NCI-H2081 (cell line): ENCODE measurements at places on chromosomes 12 and 14.

DNA sequence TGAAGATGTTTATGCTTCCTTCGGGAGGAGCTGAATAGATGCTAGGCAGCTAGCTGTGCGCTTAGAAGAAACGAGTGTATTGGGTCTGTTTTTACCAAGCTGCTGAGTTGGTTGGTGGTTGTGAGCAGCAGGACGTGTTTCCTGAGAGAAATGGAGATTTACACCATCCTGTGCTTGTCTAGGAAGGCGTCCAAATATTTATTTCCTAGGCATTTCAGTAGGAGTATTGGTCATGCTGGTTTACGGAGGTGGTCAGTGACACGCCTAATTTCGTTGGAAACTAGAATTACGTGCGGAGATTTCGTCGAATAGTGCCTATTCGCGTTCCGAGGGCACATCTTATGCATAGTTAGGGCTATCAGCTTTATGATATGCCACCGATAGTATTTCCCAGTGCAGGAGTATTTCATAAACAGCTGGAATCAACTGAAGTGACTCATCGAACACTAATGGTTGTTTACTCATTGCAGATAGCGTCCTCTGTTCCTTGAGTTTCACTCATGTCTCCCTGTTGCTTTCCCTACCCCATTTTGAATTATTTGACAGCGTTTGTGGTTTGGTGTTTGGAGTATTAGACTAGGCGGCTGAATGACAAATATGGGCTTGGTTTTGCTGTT, 780 bp downstream of the TBC1D15 start:
- peak; percentile 37 for DNase-seq

DNA sequence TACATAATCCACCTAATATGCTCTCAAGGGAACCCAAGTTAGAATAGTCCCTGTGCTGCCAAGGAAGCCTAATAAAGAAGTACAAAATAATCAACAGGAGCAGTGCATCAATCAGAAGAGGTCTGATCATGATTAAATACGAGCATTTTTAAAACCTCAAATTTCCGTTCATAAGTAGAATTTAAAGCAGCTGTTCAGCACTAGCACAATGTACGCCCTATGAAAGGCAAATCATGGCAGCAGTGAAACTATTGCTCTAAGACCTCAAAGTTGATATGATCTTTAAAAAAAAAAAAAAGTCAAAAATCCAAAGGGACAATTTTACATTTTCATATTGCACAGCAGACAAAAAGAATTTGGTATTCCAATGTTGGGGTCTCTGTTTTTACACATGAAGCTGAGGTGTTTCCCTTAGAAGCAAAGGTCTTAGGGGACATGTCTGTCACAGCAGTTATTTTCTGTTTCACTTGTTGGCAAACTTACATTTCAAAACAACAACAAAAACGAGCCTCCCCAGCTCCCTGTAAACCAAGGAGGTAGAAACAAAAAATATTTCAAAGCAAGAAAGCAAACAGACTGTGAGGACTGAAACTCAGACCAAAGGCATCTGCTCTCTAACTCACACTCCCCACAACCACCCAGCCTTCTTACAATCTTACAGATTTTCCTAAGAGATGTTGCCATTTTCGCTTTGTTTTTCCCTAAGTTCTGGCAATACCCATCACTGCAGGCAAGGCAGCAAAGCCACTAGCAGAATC, 28.2 kb downstream of the SOX5 start:
- no peak for DNase-seq

GRCh38 chr12:93776581-93777018, 99.4 kb downstream of the CRADD start:
- no peak for DNase-seq

DNA sequence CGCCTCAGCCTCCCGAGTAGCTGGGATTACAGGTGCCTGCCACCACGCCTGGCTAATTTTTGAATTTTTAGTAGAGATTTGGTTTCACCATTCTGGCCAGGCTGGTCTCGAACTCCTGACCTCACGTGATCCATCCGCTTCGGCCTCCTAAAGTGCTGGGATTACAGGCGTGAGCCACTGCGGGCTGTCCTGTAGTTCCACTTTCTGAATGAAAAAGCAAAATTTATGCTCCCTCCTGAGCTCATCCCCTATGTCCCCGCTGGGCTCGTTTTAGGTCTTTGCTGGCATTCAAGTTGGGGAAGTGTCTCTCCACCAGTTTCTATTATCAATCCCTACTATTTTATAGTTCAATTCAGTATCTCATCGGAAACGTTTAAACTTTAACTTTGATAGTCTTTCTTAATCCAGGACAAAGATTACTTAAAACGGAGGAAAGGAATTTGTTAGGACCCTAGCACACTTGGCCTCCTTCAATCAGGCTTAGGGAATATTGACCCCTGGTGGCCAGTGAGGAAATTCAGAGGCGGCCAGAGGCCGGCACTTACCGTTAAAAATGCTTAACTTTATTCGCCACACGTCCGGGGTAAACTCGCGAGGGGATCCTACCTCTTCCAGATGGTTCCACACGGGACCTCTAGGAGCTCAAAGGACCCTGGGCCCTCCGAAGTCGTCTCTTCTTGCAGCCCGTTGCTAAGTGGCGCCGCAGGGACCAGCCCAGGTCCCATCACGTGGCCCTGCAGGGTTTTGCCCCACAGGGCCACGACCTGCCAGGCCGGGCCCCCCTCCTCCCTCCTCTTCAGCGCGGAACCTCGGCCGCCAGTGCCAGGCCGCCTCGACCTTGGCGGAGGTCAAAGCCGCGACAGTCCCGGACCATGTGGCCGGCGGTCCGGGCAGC, 11.4 kb upstream of the DNAL1 start:
- DNase-seq, result peak; percentile 51

- no peak for DNase-seq
These were observed 46.0 kb upstream of the STK38L start for GRCh38 chr12:27198036-27198435.

DNA sequence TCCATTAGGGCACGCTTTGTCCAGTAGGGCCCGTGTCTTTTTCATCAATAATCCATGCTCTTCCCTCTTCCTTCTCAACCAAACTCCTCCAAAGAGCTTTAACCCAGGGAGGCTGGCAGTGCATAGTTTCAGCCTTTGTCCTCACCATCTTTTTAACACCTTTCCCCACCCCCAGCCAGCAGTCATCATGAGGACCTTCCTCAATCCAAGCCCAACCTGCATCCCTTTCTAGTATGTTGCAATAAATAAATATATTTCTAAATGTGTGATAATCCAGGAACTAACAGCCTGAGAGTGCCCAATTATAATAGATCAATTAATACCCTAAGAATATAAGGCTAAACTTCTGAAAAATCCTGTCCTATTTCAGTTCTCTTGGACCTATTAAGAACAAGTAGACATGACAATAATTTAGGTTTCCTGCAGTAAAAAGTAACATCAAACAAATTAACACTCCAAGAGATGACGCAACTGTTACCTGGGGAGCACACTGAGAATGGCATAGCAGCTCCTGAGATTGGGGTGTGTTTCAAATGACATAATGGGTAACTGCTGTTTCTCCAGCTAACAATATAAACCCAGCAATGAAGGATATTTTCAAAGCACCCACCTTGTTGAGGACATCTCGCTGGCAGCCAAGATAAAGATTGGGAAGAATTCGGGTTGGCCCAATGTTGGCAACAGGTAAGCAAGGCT, 62.6 kb downstream of the DUSP16 start:
- DNase-seq, result no peak

DNA sequence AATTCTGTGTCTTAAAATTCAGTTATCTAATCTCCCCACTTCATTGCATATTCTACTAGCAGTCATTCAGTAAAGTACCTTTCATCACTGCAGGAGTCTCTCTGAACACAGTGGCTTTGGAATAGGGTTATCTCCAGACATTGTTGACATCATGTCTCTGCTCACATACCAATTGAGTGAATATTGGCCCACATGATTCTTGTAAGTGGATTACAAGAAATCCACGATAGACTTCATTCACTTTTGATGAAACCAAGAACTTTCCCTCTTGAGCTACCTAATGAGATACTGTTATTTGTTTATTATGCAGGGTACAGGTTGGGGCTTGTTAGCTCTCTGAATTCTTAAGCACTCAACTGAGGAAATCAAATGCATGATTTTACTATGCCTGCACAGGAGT, 284.9 kb downstream of the RAD51B start:
- DNase-seq, result no peak

DNA sequence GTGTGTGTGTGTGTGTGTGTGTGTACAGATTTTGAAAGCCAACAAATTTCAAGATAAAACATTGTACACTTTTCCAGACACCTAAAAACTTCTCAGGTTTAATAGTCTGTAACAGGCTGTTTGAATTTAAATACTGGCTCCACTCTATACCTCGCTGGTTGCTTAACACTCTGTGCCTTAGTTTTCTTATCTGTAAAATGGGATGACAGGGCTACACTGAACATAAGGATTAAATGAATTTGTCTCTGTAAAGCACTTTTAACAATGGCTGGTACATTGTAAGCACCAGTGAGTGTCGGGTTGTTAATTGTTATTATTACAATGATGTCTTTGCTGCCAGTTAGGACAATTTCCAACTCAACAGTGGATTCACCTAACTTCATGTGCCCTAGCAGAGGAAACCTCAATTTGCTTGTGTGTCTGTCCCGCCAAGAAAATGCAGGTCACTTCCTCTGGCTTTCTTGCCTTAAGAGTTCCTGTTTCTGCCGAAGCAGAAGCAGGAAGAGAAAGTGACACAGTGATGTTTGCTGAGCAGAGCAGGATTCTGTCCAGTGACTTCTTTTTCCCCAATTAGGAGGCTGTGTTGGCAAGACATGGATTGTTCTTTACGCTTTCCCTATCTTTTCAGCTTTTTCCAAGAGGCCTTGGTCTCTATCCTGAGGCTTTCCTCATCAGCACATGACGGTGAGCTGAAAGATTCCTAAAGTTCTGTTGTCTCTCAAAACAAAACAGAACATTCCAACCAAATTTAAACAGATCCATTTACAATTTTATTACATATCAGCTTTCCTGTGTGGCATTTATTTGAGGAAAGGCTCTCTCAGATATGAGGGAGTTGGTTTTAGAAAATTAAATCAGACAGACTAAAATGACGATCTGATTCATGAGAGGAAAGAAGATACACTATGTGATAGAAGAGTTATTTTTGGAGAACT, 154.1 kb upstream of the ATP2B1 start:
- no peak for DNase-seq

- DNase-seq, result peak; percentile 55
These were observed 363.8 kb upstream of the USP15 start for GRCh38 chr12:61896436-61896835.

GRCh38 chr12:82414044-82414443, 55.7 kb downstream of the METTL25 start:
- DNase-seq, result no peak

- no peak for DNase-seq
These were observed 139.7 kb upstream of the RASSF8 start for GRCh38 chr12:25818596-25819390.

DNA sequence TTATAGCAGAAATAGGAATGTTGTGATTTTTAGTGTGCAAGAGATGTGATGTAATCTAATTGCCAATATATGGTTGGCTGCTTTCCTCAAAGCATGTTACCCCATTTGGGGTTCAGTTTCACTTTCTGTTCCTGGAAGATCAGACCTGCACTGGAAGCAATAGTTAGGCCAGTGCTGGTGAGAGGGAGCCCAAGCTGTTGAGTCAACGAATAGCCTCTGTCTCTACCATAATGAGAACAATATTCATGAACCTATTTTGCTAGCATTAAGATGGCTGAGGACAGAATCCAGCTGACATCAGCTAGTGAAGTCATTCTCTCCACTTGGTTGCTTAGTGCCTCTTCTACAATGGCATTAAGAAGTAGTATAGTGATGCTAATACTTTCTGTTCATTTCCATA, 379.9 kb upstream of the DCN start:
- DNase-seq, result no peak
